ENCODE measurements at places on chromosomes 13 and 19.

DNA sequence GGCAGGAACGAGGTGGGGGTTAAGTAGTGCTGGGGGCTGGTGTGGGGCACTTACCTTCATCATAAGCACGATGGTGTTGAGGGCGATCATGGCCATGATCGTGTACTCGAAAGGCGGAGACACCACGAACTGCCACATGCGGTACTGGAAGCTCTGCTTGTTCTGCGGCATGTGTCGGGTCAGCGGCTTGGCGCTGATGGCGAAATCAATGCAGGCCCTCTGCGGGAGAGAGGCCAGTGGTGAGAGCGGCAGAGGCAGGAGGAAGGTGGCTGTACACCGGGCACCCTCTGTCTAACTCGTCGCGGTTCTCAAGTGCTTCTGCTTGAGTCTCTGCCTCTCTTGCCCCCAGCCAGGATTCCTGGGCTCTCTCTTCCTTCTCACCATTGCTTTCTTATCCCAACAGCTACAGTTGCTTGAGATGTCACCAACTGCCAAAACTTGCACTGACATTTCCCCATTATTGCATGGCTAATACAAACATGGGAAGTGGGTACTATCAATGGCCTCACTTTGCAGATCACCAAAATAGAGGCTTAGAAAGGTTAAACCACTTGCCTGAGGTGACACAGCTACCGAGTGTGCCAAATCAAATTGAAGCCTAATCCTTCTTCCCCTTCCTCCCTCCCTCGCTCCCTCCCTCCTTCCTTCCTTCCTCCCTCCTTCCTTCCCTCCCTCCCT lies 105.0 kb downstream of the IER2 start:
- DNase-seq, result no peak

- DNase-seq, result no peak
Observed at GRCh38 chr13:22866221-22866620, 314.6 kb upstream of the SGCG start.

- DNase-seq, result peak; percentile 34
Observed at GRCh38 chr19:10655457-10656312, 1.5 kb downstream of the ILF3 start.

- no peak for DNase-seq
Observed at GRCh38 chr13:19181621-19182485, at the start of gene TUBA3C. TUBA3C (minus strand) TSS chr13:19181824; CDS start chr13:19181747, 77 bp downstream.

DNA sequence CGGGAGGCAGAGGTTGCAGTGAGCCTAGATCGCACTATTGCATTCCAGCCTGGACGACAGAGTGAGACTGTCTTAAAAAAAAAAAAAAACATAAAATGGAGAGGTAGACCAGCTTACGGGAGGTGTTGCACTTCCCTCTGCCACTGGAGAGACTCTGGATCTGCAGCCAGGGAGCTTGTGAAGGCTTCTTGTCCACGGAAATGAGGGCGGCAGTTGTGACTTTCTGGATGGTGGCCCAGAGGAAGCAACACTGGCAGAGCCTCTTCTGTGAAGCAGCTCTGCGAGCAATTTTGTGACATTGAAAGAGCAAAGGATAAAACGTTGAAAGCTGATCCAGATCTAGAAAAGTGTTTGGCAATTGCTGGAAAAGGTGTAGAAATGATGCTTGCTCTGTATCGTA lies 10.4 kb downstream of the SPINT2 start:
- DNase-seq, result no peak

DNA sequence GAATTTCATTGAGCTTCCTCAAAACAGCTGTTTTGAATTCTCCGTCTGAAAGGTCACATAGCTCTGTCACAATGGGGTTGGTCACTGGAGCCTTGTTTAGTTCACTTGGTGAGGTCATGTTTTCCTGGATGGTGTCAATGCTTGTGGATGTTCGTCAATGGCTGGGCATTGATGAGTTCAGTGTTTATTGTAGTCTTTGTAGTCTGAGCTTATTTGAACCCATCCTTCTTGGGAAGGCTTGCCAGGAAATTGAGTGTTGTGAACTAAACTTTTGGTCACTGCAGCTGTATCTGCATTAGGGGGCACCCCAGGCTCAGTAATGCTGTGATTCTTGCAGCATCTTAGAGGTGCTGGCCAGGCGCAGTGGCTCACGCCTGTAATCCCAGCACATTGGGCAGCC lies 22.0 kb downstream of the BLOC1S3 start:
- no peak for DNase-seq

DNA sequence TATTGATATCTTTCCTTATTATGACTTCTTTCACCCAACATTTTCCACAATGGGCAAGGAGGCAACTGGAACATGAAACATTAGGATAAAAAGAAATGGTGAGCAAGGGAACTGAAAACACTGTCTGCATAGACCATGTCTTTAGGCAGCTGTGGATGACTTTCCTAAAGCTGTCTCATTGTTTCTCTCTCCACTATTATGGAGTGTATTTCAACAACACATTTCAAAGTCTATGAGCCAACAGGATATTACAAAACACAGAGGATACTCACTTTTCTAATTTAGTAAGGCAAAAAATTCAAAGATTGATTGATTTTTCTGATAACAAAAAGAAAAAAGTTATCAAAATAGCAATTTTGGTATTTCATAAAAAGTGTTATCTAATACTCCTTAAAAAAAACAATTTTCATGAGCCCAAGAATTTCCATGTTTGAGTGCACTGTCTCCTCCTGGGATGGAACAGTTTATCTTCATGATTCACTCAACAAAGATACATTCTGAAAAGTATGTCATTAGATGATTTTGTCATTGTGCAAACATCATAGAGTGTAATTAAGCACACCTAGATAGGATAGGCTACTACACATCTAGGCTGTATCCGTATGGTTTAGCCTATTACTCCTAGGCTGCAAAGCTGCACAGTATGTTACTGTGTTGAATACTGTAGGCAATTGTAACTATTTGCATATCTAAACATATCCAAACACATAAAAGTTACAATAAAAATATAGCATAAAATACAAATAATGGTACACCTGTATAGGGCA lies 1568.4 kb downstream of the SLITRK5 start:
- DNase-seq, result no peak

- DNase-seq, result no peak
Observed at GRCh38 chr13:97752961-97753668, 200.4 kb upstream of the IPO5 start.

GRCh38 chr19:39542206-39542605 lies 2.2 kb upstream of the EID2 start:
- DNase-seq, result peak; percentile 16

DNA sequence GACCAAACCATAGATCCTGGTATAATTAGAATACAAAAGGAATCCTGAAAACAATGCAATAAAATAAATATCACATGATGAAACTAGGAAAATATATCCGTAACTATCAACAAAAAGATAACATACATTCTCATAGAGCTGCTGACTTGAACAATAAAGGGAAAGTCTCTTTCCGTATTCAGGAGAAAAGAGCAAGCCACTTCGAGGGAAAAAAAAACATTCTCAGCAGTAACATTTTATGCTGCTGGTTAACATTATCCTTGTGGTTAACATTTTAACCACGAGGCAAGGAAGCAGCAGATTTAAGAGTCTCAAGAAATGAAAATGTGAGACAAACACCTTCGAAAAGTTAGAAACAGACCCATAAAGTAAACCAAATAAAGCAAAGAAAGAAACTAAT lies 25.8 kb downstream of the NALCN start:
- DNase-seq, result no peak

DNA sequence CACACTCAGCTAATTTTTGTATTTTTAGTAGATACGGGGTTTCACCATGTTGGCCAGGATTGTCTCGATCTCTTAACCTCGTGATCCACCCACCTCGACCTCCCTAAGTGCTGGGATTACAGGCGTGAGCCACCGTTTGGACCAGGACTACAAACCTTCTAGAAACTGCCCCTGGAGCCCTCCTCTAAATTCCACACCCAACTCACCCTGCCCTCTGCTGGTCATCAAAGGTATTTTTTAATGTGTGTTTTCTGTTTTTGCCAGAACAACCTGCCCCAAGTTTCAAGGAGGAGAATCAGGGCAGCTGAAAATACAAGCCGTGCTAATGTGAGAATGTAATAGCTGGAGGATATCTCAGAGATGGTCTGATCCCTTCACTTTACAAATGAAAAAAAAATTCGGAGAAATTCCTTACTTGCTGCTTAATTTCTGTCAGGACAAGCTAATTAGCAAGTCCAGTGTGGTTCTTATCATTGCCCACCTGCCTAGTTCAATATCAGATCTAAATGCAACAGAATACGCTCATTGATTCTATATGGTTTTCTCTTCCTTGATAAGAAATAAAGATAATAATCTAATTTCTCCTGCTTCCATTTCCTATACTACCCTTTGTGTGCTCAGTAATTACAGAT lies 4.1 kb downstream of the ATP8A2 start:
- peak; percentile 49 for DNase-seq

DNA sequence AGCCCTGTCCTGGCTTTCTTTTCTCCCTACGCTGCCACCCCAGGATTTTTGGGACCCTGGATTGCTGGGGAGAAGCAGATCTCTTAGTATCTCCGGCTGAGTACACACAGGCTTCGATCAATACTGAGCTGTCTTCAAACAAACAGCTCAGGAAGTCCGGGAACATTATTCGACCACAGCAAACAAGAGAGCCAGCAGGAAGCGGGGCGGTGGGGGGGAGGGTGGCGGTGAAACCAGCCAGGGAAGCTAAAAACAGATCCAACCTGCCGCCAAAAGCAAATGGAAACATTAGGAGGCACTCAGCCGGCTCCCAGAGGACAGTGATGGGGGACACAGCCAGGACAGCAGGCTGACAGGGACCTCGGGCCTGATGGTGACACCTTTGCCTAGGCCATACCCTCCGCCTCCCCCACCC lies 12.2 kb upstream of the BCAM start:
- DNase-seq, result no peak

- DNase-seq, result no peak
Observed at GRCh38 chr19:38035515-38036495, 128.8 kb downstream of the SIPA1L3 start.

DNA sequence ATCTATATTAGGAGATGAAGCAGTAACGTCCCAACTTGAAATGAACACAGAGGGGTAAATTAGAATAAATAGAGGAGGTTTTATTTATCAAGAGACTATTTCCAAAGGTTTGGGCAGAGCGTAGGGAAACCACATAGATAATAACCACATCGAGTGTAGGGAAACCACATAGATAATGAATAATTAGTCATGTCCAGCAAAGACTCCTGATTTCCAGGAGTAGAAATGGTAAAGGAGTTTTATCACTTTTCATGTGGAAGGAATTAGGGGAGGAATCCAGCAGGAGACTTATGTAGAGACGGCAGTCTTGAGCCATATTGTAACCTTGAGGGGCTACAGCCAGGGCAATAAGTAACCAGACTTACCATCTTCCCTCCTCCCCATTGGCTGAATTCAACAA lies 136.3 kb upstream of the CSNK1A1L start:
- DNase-seq, result no peak

GRCh38 chr13:30156826-30157615 lies 150.3 kb downstream of the KATNAL1 start:
- DNase-seq, result no peak

- DNase-seq, result no peak
Observed at GRCh38 chr19:35919306-35919705, 11.2 kb upstream of the TYROBP start.

- no peak for DNase-seq
Observed at GRCh38 chr13:67967031-67967430, 736.9 kb upstream of the PCDH9 start.

- DNase-seq, result no peak
Observed at GRCh38 chr13:30429721-30430694, 7.7 kb downstream of the UBE2L5 start.

DNA sequence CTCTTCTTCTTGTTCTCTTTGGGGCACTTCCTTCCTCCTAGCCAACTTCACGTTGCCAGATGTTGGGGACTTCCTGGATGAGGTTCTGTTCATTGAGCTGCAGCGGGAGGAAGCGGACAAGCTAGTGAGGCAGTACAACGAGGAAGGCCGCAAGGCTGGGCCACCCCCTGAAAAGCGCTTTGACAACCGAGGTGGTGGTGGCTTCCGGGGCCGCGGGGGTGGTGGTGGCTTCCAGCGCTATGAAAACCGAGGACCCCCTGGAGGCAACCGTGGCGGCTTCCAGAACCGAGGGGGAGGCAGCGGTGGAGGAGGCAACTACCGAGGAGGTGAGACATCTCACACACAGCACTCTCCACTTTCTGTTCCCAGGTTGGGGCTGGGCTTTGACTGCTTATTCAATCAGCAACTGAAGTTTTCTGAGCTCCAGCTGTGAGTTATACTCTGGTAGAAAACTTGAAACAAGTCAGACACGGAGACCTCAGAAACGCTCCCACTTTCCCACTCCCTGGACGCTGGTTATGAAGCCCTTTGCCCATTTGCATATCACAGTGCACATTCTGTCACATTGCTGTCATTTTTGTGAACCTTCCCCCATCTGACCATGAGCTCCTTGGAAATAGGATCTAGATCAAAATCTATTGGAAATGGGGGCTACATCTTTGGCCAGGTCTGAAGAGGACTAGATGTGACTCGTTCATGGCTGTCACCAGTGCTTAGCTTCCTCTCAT lies 7.2 kb upstream of the CCDC97 start:
- DNase-seq, result peak; percentile 87

DNA sequence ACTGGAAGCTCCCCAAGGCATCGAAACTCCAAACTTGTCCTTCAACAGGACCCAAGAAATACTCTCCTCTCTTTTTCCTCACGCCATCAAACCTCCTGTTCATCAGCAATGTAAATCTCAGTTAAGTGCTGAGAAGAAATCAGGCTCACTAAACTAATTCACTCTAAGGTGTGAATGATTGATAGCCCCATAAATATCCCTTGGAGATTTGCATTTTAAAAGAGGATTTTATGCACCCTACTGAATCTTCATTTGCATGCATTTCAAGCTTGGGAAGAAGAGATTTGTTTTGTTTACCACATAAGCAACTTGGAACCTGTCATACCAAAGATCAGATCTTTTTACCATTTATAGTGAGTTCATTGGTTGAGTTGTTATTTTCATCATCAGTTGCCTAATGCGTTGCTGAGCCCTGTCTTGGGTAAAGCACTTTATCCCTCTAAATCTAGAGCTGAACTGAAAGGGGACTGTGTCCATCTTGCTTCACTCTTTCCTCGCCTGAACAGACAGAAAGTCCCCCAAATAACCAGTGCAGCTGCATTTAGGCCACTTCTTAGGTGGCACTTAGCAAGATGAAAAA lies 40.2 kb upstream of the GSX1 start:
- no peak for DNase-seq

GRCh38 chr13:76778853-76779252 lies 107.4 kb downstream of the KCTD12 start:
- DNase-seq, result no peak

GRCh38 chr19:21472507-21472906 lies 32.9 kb upstream of the ZNF429 start:
- no peak for DNase-seq
